ENCODE measurements at places on chromosomes 3 and 15.

- DNase-seq: no peak
These were observed 126.5 kb downstream of the DGKG start for GRCh38 chr3:186235554-186235953.

DNA sequence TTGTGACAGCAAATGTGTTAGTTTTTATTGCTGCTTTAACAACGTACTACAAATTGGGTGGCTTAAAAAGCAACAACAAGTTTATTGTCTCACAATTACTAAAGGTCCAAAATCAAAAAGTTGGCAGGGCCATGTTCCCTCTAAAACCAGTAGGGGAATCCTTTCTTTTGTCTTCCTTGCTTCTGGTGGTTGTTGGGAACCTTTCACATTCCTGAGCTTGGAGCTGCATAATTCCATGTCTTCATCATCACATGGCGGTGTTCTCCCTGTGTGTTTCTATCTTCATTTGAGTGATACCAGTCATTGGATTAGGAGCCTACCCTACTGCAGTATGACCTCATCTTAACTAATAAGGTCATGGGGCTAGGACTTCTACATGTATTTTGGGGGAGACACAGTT, 7.4 kb downstream of the SPRED1 start:
- no peak for DNase-seq

GRCh38 chr3:98705694-98706093, 57.4 kb upstream of the ST3GAL6 start:
- DNase-seq: no peak

DNA sequence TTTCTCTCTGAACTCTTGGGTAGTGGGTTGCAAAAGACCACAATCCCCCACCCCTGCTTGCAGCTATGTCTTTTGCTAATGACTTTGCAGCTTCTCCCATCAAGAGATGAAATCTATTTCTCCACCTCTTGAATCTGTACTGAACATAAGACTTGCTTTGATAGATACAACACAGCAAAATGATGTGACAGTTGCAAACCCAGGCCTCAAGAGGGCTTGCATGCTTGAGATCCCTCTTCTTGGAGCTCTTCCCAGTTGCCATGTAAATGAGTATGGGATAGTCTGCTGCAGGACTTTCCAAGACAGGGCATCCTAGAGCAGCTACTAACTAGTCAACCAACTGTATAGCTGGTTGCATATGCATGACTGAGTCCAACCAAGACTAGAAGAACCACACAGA, 783.6 kb downstream of the PDCD6IP start:
- no peak for DNase-seq

- peak; percentile 56 for DNase-seq
These were observed 8.1 kb downstream of the PPM1M start for GRCh38 chr3:52253314-52254304.

DNA sequence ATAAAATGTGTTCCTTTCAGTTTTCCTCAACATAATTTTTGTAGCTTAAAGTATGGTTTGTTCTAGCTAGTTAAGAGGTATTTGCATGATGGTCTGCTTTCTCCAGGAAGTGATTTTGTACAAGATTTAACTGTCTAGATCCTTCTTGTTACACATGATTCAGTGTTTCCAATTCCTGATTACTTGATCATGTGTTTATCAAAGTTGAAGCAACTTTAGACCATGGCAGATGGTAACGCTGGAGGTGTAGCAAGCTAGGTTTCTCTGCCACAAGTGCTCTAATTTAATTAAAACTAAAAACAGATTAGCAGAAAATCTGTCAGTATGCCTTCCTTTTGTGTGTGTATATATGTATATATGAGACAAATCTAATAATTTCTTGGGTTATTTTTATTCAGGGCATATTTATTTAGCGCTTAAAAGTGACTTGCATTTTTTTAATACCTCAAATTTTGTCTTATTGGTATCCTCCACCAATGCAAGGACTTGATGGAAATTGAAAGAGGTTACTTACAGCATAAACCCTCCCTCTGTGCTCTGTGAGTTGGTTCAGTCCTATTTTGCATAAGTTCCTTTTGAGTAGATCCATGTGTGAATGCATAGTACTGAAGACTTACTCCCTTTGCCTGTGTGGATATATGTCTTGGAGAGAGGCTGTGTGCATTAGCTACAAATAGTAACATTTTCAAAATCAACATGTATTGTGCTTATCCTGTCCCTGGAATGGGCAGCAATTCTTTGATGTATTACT, 157.3 kb upstream of the CGNL1 start:
- no peak for DNase-seq

GRCh38 chr3:158668506-158668905, 3.9 kb downstream of the LXN start:
- DNase-seq: no peak

- no peak for DNase-seq
These were observed 139.6 kb downstream of the GRM7 start for GRCh38 chr3:7000501-7000900.

GRCh38 chr3:126526668-126527005, 2.7 kb downstream of the CHST13 start:
- DNase-seq: no peak

DNA sequence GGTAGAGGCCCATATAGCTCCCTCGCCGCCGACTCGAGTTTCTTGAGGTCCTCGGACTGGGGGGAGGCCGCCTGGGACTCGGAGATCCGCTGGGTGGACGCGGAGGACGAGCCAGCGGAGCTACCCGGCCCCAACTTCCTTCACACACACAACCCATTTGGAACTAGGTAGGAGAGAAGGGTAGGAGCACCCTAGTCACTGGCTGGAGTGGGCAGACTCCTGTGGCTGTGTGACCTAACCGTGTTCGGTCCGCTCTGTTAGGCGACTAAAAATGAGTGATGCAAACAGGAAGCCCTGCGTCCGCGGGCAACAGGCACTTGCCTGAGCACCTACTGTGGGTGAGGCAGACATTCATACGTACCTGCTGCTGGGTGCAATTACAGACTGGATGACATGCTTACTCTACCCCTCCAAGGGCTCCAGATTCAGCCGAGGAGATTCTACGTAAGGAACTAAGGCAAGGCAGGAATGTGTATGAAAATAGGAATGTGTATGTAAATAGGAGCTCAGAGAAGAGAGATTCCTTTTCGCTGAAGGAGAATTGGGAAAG, 4.6 kb upstream of the SIN3A start:
- DNase-seq: peak; percentile 65

- peak; percentile 61 for DNase-seq
These were observed 11.2 kb downstream of the TNFSF10 start for GRCh38 chr3:172511783-172512762.

- DNase-seq: no peak
These were observed 10.9 kb downstream of the DNAH1 start for GRCh38 chr3:52326976-52327375.

- DNase-seq: no peak
These were observed 95.1 kb downstream of the CHCHD6 start for GRCh38 chr3:126799099-126799498.

GRCh38 chr3:50617096-50617791, at the start of gene MAPKAPK3:
Gene MAPKAPK3 (plus strand): TSS chr3:50617151. CDS start chr3:50617566, 415 bp downstream.
- no peak for DNase-seq

- DNase-seq: no peak
These were observed 54.1 kb downstream of the MGA start for GRCh38 chr15:41714291-41714690.

- no peak for DNase-seq
These were observed 50.6 kb downstream of the CFAP20DC start for GRCh38 chr3:58999134-58999773.

GRCh38 chr3:63576846-63577245, 75.6 kb upstream of the SNTN start:
- DNase-seq: peak; percentile 58

- no peak for DNase-seq
These were observed 14.8 kb downstream of the CEP19 start for GRCh38 chr3:196697270-196697669.

- no peak for DNase-seq
These were observed 51.9 kb upstream of the TBL1XR1 start for GRCh38 chr3:177249203-177249602.

DNA sequence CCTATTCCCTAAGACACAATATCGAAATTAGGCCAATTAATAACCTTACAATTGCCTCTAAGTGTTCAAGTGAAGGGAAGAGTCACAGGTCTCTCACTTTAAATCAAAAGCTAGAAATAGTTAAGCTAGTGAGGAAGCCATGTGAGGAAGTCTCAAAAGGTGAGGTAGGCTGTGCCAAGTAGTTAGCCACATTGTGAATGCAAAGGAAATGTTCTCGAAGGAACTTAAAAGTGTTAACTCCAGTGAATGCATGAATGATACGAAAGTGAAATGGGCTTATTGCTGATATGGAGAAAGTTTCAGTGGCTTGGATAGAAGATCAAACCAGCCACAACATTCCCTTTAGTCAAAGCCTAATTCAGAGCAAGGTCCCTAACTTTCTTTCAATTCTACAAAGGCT, 59.1 kb downstream of the KLF13 start:
- DNase-seq: no peak

DNA sequence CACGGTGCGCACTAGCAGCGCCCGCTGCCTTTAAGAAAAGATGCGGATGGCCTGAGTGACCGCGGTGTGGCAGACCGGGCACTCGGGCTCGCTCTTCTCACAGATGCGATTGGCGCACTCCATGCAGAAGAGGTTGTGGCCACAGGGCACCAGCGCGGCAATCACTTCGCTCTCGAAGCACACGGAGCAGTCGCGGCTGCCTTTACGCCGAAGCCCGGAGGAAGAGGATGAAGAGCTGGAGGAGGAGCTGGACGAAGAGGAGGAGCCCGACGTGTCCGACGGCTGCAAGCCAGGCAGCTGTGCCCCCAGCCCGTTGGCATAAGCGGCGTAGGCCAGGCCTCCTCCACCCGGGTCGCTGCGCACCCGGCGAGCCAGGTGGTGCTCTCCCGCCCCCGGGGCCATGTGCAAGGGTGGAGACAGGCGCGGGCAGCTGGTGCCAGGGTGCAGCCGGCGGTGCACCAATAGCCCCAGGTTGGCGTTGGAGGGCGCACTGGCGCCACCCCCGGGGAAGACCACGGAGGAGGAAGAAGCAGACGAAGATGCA, 2.6 kb downstream of the MEX3B start:
- DNase-seq: no peak

- no peak for DNase-seq
These were observed 112.7 kb downstream of the SYNPR start for GRCh38 chr3:63390710-63391230.

GRCh38 chr3:51591231-51591630, 52.7 kb downstream of the RAD54L2 start:
- no peak for DNase-seq

DNA sequence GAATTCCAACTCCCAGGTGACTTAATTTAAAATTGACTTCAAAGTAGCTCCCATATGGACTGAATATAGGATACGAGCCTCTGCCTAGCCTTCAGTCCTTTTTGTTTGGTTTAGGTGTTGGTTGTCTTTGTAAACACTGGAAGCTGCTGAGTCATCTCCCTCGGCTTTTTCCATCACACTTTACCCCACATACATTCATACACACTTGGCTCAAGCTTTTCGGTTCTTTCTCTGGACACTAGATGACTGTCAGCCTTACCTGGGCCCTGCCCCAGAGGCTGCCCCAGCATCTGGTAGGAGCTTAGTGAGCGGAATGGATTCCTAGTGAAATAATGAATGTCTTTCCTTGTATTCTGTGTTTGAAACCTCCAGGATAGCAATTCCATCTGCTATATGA, 201.5 kb upstream of the IL12A start:
- DNase-seq: no peak

GRCh38 chr3:55297706-55298105, 189.4 kb downstream of the WNT5A start:
- DNase-seq: no peak

- no peak for DNase-seq
These were observed 432.5 kb downstream of the MFSD1 start for GRCh38 chr3:159234306-159234705.

DNA sequence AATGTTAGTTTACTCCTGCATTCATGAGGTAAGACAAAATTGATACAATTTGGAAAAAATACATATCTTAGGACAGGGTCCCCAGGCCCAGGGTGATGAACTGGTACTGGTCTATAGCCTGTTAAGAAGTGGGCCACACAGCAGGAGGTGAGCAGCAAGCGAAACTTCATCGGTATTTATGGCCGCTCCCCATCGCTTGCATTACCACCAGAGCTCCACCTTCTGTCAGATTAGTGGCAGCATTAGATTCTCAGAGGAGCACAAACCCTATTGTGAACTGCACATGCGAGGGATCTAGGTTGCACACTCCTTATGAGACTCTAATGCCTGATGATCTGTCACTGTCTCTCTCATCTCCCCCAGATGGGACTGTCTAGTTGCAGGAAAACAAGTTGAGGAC, 880.6 kb downstream of the MCTP2 start:
- no peak for DNase-seq

- DNase-seq: peak; percentile 46
These were observed 1.2 kb downstream of the CLSTN2 start for GRCh38 chr3:139935866-139936817.

DNA sequence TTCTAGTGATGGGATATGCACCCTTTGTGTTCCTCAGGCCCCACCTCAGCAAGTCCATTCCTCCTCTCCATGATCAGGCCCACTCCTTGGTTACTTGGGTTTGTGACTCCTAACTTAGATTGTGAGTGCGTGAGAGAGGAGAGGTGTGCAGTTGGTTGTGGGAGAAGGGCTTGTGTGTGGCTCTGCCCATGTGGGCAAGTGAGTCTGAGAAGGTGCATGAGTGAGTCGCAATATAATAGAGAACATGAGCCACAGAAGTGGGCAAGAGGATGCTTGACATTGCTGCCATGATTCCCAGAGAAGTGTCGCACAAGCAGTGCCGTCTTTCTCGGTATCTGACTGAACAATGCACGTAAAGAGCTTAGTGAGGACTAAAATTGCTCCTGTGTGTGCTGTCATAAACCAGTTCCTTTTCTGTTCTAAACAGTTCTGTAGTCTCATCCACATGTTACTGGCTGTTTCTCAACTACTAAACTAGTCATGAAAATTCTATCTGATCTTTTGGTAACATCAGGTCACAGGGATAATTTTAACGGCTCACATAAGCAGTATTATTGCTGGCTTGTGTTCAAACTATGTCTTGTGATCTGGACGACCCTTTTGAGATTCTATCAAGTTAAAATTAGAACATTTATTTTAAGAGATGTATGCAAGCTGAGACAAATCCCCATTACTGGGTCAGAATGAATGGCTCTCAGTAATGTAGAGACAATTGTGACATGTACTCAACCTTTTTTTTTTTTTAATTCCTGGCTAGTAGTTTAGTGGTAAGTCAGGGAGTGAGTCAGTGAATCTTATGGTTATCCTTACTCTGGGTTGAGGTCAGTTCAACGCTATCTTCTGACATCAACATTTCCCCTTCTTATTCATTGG, 25.6 kb downstream of the GYG1 start:
- no peak for DNase-seq
